ENCODE measurements at places on chromosomes 1 and 21.

- DNase-seq, result no peak
Observed at GRCh38 chr1:17251246-17251645, 2.3 kb downstream of the PADI3 start.

GRCh38 chr1:12561121-12561520 is 56.9 kb downstream of the DHRS3 start:
- DNase-seq, result no peak

DNA sequence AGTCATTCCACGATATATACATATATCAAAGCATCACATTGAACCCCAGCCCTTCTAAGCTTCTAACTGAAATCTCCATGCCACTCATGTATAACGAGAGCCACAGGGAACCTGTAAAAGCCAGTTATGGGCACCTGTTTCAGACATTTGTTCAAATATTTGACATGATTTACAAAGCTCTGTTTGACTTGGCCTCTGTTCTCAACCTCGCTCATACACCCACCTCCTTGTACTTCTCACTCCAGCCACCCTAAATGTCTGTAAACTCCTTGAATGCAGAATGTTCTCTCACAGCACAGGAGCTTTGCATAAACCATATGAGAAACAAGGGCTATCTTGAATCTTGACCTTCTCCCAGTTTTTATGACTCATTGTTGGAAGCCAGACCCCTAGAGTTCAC is 36.9 kb upstream of the CD2 start:
- no peak for DNase-seq

GRCh38 chr1:154499446-154499845 is 2.6 kb upstream of the TDRD10 start:
- DNase-seq, result no peak

Measured in stimulated activated CD8-positive, alpha-beta memory T cell treated with anti-CD3 and anti-CD28 coated beads, Interleukin-7, amount 100 ng/mL, for 48 hours (primary cell).